B cell (primary cell): ENCODE measurements at places on chromosomes 5 and 9. TPM values are rescaled to one million over a fixed set of nuclear protein-coding genes. Genes with fewer than 3 reads are reported as not detected.

DNA sequence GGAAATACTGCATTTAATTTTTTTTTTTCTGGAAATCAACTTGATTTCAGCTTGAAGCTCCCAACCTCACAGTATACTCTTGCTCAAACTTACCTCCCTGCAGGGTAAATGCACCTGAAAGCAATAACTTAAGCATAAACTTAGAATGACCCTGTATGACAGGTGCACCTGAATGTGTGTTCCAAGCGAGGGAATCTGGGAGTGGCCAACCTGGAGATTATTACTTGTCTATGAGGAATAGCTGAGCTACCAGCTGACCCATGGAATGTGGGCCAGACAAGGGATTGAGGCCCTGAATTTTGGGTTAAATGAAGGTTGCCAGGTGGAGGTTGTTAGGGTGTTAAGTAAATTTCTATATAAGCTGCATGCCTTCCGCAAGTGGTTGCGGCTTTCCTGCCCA lies 140.6 kb downstream of the OSTF1 start:
- no peak for DNase-seq

RNF183 gene
- total RNA-seq, result 0.39 TPM in 1 of 2 replicates, not detected in the other

GRCh38 chr5:90606539-90606938 lies 47.9 kb downstream of the ADGRV1 start:
- no peak for DNase-seq

DNA sequence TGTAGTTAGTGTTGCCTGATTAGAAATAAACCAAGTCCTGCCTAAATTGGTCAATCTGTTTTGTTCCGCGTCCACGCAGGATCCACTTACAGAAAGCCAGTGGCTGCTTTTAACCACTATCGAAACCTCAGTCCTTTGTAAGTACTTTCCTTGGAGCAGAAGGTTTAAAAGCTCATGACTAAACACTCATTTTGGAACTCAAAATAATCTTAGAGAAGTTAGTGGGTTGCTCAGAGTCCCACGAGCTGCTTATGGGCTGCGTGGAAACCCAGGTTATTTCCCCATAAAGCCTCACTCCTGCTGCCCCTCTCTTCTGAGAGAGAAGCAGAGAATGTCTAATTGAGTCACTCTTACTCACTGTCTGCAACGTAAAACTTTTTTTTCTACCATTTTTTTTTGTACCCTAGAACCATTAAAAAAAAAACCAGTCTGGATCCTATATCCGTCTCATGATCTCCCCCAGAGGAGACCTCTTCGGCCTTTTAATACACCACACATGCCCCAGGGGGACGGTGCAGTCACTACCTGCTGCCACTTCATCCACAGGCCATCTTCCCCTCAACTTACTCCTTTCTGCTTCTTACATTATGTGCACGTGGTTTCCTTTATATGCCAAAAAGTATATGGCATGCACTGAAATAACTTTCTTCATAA lies 7.6 kb downstream of the BASP1 start:
- peak; percentile 62 for DNase-seq

DNA sequence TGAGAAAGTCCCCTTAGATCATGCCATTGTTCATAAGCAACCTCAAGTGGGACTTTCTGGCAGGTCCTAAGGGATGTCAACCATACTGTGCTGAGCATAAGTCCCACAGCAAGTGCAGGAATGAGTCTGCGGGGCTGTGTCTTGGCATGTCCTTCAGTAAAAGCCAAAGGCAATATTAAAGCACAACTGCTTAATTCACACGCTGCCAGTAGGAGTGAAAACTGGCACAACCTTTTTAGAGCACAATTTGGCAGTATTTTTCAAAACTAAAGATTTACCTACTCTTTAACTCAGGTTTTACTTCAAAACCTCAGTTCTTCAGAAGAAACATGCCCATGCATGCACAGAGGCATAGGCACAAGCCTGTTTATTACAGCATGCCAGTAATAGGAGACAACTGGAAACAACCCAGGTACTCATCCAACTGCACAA lies 24.4 kb upstream of the SMAD5 start:
- no peak for DNase-seq

GRCh38 chr5:151318850-151319732 lies 15.5 kb upstream of the SLC36A3 start:
- peak; percentile 45 for DNase-seq

MAMDC2 gene
- not detected in 2 replicates for total RNA-seq

GRCh38 chr9:19513671-19514275 lies 105.0 kb downstream of the ACER2 start:
- no peak for DNase-seq

- DNase-seq, result no peak
Measured at GRCh38 chr5:35415309-35415708, 185.0 kb upstream of the PRLR start.

GRCh38 chr9:90022474-90022873 lies 417.7 kb downstream of the GADD45G start:
- DNase-seq, result no peak

GRCh38 chr9:129776938-129777768 lies 24.3 kb upstream of the PTGES start:
- no peak for DNase-seq

GRCh38 chr5:154351566-154351965 lies 94.2 kb upstream of the SAP30L start:
- no peak for DNase-seq

- peak; percentile 7 for DNase-seq
Measured at GRCh38 chr5:152560512-152561137, 155.5 kb upstream of the NMUR2 start.

CEL gene
- 0.57 and 0.61 TPM in 2 replicates for total RNA-seq

DNA sequence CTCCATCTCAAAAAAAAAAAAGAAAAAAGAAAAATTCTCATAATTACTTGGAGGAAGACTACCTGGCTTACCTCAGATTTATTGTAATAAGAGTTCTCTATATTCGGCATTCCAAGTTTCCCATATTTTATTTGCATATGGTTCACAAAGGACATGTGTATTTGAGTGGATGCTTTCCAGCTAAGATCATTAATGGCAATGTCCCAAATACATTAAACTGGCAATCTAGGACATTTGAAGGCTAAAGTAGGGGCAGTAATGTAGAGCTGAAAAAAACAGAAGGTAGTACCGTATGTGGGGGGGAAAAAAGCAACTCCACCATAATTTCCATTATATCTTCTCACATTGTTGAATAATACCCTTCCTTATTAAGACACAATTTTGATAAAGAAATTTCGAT lies 4.9 kb downstream of the TUT7 start:
- DNase-seq, result no peak

HTR4 gene
- total RNA-seq, result not detected in 2 replicates

DNA sequence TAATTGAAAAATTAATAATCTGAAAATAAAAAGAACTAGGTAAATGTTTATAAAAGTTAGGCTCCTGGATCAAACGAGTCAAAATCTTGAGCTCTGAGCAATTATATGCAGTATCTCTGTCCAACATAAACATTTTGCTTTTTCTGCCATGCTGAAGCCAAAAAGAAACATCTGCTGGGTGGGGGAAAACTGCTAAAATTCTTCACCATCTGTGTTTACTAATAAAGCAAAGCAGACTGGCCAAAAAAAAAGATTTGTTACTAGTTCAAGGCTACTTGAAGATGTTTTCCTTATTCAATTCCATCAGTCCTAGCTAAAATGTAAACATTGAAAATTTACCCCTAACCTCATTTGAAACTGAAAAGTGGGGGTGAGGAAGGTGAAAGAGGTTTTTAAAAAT lies 29.7 kb downstream of the GTF3C4 start:
- DNase-seq, result no peak

PTGS1 gene
- 9.5 and 10.4 TPM in 2 replicates for total RNA-seq

- no peak for DNase-seq
Measured at GRCh38 chr9:128251732-128252100, 24.1 kb downstream of the GOLGA2 start.

SLC1A1 gene
- 0.15 and 0.54 TPM in 2 replicates for total RNA-seq

DNA sequence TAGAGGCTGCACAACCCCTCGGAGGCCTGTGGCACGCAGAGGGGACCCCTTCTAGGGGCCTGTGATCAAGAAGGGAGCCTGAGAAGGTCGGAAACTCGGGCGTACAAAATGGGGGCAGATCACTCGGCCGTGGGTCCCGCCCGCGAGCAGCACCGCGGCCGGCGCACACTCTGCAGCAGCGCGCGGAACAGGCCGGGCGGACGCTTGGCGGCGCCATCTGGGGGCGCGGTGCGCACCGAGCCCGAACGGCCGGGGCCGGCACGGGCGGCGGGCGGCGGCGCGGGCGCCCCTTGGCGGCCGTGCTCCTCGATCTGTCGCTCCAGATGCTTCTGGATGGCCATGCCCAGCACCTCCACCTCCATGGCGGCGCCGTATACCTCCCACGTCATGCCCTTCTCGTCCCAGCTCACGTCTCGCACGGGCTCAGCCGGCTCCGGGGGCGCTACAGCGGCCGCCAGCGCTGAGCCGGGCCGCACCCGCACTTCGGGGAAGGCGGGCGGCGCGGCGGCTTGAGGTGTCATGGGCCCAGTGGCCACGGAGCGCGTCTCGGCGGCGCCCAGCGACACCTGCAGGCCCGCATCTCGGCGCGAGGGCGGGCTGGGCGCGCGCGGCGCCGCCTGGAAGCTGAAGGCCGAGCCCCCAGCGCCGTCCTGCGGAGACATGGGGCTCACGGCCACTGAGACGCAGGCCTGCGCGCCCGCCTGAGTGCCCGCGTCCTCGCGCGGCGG lies 13.1 kb downstream of the GPRIN1 start:
- DNase-seq, result peak; percentile 77

DNA sequence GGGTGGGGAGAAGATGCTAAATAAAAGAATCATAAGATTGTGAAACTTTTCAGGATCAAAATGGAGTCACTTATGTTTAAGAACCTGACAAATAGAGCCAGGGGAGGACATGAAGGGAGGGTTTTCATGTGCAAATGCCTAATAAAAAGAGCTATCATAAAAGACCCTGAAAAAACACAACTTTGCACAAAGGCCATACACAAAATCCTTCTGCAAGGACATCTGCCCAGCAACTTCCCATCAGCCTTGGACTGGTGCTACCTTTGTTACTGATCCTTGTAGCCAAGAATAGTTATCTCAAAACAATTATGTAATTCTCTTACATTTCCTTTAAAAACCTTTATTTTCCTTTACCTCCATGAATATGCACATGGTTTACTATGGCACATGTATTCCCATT lies 63.0 kb downstream of the APBA1 start:
- no peak for DNase-seq

GRCh38 chr9:93084471-93084881 lies 11.5 kb upstream of the CARD19 start:
- DNase-seq, result no peak

- DNase-seq, result peak; percentile 45
Measured at GRCh38 chr5:158881091-158881880, 218.4 kb downstream of the EBF1 start.

DNA sequence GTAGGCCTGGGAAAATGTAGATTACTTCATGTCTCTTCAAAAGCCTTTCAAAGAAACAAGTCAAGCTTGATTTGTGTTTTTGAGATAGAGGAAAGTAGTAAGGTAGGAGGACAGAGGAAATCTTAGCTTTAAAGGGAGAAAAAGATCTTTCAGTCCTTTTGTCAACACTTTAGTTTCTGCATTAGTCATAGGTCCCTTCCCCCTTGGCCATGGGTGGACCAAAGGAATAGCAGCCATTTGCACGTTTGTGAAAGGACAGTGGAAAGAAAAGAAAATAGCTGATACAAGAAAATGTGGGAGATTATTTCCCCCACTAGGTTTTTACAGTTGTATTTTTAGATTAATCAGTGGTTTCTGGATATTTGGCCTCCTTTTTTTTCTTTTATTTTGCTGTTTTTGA lies 121.9 kb upstream of the GRHPR start:
- DNase-seq, result no peak

- DNase-seq, result no peak
Measured at GRCh38 chr9:88373045-88373444, 15.2 kb upstream of the SPIN1 start.
